ENCODE measurements at places on chromosomes 4 and X. TPM values are rescaled to one million over a fixed set of nuclear protein-coding genes. Genes with fewer than 3 reads are reported as not detected.

- DNase-seq: no peak
These were observed 14.6 kb upstream of the MAGIX start for GRCh38 chrX:49147936-49148335.

DNA sequence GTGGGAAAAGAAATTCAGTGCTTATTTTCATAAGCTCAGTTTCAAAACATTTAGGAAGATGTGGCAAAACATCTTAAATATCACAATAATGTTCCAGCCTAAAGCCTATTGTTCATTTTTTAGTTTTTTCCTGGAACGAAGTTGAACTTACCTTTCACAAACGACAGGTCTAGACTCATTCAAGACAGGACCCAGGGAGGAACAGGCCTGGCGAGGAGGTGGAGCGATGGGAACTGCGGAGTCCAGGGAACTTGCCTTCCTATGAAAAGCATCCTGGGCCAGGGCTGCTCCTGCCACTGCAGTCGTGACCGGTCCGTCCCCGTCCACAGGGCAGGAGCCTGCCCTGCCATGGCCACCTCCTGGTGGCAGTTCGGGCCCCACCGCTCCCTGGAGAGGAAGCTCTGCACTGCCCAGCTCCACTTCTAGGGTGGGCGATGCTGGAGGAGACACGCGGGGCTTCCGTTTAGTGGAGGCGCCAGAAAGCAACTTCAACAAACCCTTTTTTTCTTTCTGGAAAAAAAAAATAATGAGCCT, 96.7 kb upstream of the CBR4 start:
- no peak for DNase-seq

The UCHL1 gene
- 2.8 TPM for total RNA-seq

The SASH3 gene
- 166 TPM for total RNA-seq

DNA sequence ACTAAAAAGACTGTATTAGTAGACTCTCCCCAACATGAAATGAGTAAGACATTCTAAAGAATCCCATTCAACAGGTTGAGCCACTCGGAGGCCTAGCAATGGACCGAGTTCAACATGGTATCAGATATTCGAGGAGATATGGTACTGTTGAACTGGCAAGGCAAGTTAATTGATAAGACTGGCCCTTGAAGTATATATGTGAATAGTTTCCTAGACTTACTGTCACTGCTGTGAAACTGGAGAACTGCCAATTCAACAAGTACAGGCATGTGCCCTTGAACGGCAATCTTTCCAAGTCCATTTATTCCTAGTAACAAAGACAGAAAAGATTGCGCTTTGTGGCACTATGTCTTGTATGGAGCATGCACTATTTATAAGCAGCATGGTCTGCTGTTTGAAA, 24.4 kb downstream of the FAT1 start:
- no peak for DNase-seq

- DNase-seq: no peak
These were observed 79.9 kb upstream of the ATOH1 start for GRCh38 chr4:93748373-93749291.

The GSX2 gene
- total RNA-seq: not detected

The XK gene
- total RNA-seq: not detected

The COL4A6 gene
- total RNA-seq: not detected

- no peak for DNase-seq
These were observed 29.9 kb upstream of the GPC4 start for GRCh38 chrX:133444952-133445831.
